ENCODE measurements at places on chromosomes 4 and X.

GRCh38 chr4:7273738-7274297 lies 81.5 kb downstream of the SORCS2 start:
- DNase-seq = no peak

- DNase-seq = no peak
Measured at GRCh38 chrX:136130931-136131833, 16.2 kb upstream of the FHL1 start.

GRCh38 chr4:114368751-114369150 lies 229.9 kb upstream of the UGT8 start:
- no peak for DNase-seq

- DNase-seq = no peak
Measured at GRCh38 chr4:107130157-107130556, 94.0 kb upstream of the DKK2 start.

GRCh38 chr4:150943818-150944217 lies 71.3 kb downstream of the LRBA start:
- DNase-seq = no peak

DNA sequence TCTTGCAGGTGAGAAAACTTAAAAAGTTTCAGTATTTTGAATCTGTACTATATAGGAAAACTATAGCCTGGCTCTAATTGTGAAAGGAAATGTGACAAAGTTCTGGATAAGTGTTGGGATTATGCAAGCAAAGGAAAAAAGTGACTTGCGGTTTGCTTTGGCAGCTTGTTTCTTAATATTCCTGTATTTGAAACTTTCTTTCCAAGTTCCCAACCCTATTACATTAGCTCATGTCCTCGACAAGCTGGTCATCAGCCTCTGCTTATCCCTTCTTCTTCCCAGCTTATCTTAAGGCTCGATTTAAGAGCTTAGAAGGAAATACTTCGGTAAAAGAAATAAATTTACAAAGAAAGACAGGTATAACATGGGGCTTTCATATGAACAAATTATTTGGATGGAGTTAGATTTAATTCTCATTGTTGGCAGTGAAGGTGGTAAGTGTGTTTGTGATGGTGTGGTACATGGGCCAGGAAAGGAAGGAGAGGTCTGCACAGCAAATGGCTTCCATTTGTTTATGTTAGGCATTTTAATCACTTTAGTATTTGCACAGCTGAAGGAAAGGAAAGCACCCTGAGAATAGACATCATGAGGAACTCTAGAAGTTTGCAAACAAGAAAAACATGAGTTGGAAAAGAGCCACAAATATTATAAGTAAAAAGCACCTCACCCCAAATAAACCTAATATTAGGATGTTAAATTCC lies 5.1 kb upstream of the MYOZ2 start:
- no peak for DNase-seq

DNA sequence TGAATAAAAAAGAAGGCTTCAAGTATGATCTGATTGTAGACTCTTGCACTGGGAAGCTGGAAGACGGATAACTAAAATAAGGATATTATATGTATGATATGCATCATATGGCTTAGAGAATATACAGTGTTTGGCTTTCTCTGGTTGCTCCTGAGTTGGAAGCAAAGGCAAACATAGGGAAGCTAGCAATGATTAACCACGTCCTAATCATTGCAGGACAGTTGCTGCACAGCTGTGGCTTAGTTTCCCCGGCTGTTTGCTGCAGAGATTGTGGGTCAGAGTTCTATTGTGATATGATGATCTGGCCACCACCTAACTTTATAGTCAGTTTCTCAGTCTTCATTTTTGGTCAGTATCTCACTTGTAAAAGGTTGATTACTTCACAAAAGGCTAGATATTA lies 36.3 kb upstream of the PARM1 start:
- DNase-seq = no peak

DNA sequence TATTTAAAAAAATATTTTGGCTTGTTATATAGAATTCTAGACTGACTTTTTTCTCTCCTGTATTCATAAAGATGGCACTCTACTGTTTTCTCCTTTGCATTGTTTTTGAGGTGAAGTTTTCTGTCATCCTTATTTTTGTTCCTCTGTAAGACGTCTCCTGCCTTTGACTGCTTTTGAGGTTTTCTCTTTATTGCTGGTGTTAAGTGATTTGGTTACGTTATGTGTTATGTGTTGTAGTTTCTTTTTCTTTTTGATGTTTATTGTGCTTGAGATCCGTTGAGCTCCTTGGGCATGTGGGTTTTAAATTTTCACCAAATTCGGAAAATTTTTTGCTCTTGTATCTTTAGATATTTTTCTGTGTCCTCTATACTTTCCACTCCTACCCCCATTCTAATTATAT lies 50.0 kb downstream of the KDM6A start:
- no peak for DNase-seq

DNA sequence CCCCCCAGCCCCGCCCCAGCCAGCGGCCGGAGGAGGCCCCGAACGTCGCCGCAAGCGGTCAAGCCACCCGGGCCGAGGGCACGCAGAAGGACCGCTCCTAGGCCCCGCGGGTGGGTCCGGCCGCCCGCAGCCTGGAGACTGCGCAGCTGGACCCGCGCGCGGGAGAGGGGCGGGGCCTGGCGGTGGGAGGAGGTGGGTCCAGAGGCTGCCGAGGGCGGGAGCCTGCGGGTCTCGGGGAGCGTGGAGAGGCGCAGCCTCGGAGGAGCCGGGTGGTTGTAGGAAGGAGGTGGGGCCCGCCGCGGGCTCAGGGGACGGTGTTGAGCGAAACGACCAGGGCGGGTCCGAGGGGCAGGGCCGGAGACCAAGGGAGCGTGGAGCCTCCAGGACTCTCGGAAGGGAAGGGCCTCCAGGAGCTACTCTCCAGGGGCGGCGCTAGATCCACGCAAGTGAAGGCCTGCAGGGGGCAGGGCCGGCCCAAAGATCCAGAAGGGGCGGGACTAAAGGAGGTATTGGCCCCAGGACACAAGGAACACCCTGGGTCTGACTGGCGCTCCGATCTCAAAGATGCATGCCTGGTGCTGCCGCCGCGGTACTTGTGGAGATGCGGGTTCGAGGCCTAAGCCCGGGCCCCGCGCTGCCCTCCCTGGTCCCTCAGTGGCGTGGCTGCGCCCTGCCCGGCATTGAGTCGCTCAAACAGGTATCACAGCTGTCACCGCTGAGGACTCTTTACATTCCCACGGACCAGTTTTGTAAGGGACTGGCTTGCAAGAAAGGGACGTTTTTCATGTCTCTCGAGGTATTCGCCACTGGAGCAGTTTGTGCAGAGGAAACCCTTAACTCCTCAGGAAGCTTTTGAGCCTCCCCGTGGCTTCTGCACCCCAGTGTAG lies 5.9 kb downstream of the TIMM17B start:
- DNase-seq = peak; percentile 49

DNA sequence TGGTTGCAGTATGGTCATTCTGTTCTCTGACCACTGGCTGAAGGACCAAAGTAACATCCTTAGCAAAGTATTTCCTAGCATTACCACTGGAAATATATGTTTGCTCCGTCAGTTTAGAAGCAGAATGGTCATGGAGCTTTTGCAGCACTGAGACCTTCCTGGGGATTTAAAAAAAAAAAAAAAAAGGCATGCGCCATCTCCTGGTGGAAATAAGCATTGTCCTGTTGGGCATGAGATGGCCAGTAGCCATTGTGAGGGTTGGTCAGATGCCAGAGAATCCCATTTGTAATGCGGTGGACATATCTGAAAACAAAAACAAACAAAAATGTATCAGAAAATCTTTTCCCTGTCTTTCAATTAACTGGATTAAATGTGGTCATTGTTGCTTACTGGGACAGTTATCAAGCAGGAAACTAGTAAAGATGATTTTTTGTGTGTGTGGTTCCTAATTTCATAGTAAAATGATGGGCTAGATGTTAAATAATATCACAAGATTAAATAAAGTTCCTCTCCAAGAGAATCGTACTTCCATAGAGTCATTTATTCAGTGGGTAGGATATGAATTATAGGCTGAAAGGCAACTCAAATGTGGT lies 139.6 kb downstream of the SOWAHB start:
- no peak for DNase-seq

- DNase-seq = no peak
Measured at GRCh38 chrX:500481-501010, 113.8 kb upstream of the PPP2R3B start.

DNA sequence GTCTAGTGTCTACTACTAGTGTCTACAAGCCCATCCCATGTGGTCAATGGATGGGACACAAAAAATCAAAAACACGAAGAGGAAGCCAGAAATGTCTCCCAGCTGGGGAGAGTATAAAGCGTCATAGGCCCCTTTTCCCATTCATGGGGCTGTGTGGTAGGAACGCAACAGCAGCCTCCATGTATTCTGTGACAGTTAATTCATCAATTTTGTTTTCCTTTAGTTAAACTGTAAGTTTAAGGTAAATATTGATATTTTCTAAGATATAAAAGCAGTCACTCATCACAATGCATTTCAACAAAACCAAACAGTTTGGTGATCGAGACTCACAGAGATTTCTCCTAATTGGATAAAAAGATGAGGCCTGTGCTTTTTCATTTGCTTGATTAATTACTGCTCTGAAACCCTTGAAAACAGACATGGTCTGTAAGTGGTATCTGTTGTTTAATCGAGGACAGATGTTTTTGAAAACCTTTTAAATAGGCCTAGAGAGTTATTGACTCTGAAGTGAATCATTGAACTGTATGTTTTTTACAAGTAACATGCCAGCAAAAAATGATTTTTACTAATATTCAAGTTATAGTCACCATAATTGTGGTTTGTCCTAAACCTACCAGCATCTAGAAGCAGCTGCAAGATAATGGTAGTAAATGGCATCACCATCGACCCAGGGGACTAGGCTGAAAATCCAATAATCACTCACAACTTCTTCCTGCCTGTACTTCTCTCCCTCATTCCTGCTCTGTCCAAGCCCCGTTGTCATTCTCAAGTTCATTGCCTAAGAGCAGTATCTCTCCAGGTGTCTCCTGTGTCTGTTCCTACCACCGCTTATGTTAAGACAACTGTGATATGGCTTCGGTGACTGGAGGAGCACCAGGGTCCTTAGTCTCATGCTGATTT lies 87.7 kb upstream of the SHISA3 start:
- DNase-seq = no peak

DNA sequence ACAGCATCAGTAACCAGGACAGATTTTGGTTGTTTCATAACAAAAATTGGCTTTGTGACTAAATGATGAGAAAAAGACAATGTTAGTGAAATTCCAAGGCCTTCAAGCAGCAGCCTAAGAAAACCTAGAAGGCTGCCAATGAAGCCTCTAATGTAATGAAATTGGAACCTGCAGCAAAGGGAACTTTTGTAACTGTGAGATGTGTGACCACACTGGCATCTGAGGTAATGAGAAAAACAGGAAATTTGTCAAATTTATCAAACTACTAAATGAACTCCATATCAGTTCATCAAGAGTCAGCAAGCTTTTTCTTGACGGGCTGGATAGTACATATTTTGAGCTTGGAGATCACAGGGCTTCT lies 30.4 kb upstream of the EMCN start:
- no peak for DNase-seq

- no peak for DNase-seq
Measured at GRCh38 chrX:68599256-68600152, 48.0 kb upstream of the STARD8 start.

DNA sequence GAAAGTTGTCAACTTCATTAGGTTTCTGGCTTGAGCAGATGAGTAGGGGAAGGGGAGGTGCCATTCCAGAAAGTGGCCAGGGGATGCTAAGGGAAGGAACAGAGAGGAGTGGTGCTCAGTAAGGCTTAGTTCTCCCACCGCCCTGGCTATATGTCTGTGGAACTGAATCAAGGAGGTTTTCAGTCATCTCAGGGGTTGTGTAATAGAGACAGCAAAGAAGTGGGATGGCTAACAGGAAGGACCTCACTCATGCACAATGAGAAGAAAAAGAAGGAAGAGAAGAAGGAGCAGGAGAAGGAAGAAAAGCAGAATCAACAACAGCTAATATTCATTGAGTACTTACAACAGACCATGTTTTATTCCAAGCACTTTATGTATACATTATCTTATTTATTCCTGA lies 368.7 kb downstream of the MID1IP1 start:
- no peak for DNase-seq

- no peak for DNase-seq
Measured at GRCh38 chrX:100625985-100626491, 10.6 kb downstream of the TSPAN6 start.

DNA sequence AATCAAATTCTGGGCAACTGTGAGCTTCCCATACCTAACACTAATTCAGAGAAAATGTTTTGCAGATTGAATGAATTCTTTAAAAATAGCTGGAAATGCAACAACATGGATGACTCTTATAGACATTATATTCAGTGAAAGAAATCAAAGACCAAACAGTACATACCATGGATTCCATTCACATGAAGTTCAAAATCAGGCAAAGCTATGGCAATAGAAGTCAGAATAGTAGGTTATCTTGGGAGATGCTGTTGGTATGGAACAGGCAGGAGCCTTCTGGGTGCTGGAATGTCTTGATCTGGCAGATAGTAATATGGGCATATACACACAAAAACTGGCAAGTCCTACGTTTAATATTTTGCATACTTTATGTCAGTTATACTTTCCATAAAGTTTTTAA lies 25.5 kb upstream of the CBLL2 start:
- no peak for DNase-seq

- no peak for DNase-seq
Measured at GRCh38 chr4:10623241-10623640, 61.3 kb downstream of the CLNK start.

DNA sequence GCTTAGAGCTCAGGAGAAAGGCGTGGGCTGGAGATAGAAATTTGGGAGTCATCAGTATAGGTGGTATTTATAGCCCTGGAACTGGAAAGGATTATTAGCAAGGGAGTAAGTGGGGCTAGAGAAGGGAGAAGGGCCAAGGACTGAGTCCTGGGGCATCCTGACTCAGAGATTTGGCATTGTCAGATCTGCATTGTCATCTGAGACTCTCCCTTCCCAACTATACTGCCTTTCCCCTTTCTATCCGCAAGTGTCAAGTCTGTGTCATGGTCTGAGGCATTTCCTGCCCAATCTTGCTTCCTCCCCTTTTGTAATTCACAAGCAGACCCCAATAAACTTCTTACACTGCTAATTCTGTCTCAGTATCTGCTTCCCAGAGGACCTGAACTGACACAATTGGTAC lies 24.4 kb upstream of the SLC25A43 start:
- DNase-seq = no peak

DNA sequence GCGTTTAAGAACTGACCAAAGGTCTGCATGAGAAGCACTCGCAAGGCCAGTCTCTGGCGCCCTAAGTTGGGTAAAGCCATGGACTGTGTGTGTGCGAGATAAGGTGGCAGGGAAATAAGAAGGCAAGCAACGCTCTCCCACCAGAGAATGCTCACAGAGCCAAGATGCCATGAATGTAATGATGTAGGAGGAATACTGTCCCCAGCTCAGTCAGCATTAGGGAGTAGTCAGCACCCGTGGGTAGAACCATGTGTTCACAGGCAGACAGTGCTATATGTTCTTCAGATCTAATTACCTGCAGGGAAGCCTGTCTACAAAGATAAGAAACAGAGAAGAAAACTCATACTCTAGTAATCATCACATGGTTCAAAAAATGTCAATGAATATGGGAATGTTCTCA lies 68.8 kb downstream of the SEC24D start:
- DNase-seq = no peak

DNA sequence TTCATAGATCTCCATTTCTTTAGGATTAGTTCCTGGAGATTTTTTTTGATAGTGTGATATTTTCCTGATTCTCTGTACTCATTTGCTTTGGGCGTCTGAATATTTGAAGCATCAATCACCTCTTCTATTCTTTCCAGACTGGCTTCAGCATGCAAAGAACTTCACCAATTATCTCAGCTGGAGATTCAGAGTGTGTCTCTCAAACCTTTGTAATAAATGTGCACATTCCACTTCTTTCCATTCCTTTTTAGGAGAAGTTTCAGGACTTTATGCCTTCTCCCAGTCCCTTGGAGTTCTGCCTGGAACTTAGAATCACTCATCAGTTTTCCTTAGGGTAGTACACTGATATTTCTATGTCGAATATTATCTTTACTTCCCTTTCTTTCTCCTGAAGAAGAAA lies 334.8 kb downstream of the TEX13C start:
- DNase-seq = no peak

All from stimulated activated CD8-positive, alpha-beta memory T cell treated with anti-CD3 and anti-CD28 coated beads, Interleukin-4, amount 100 ng/mL, for 4 hours (primary cell).